ENCODE measurements at places on chromosomes 4 and X.

GRCh38 chr4:104494822-104495559, at the start of gene CXXC4:
TSS of gene CXXC4 (minus strand) at chr4:104494894. CDS start at chr4:104491802, 3,092 bp downstream.
- DNase-seq: peak; percentile 73

- no peak for DNase-seq
Measured at GRCh38 chr4:59704616-59705015, 1495.5 kb upstream of the ADGRL3 start.

GRCh38 chrX:135528254-135528653, 7.8 kb downstream of the INTS6L start:
- no peak for DNase-seq

DNA sequence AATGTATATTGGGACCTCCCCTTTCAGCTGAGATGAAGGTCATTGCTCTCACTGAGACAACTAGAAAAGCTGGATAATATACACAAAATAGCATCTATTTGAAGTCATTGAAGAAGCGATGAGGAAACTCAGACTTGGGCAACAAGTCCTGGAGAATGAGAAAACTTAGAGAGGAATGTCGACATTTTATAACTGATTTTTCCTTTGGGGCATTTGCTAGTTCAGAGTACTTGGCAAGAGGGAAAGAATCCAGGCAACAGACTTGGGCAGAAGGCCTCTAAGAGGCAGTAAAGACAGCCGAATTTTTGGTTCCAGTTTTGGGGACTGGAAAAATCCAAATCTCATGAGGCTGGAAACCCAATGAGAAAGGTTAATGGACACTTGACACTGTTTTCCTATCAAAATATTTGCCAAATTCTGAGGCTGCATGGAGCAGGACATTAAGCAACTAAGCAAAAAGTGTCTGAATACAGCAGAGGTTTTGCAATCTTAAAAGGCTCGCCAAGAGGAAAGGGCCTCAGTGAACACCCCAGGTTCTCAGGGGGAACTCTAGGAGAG, 21.0 kb upstream of the ANXA5 start:
- no peak for DNase-seq

- no peak for DNase-seq
Measured at GRCh38 chr4:152522245-152522644, 13.6 kb downstream of the FBXW7 start.

DNA sequence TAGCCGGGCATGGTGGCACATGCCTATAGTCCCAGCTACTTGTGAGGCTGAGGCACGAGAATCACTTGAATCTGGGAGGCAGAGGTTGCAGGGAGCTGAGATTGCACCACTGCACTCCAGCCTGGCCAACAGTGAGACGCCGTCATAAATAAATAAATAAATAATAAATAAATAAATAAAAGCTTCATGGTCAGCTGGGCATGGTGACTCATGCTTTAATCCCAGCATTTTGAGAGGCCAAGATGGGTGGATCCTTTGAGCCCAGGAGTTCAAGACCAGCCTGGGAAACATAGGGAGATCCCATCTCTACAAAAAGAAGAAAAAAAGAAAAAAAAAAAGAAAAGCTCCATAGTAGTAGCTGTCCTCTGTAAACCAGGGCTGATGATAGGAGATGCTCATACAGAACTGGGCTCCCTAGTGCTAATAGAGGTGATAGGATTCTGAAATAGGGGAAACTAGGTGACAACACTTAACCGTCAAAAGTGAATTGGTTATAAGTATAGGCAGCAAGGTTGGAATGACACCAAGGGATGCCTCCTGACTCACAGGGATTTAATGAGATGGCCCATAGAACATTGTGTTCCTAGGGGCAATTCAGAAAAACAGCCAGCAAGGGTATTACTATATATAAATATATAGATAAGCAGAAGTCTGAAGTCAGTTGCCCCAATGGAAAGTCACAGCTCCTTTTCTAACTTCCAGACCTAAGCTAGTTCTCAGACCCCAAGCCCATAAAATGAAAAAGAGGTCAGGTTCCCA, 41.8 kb upstream of the ARHGEF6 start:
- DNase-seq: no peak

DNA sequence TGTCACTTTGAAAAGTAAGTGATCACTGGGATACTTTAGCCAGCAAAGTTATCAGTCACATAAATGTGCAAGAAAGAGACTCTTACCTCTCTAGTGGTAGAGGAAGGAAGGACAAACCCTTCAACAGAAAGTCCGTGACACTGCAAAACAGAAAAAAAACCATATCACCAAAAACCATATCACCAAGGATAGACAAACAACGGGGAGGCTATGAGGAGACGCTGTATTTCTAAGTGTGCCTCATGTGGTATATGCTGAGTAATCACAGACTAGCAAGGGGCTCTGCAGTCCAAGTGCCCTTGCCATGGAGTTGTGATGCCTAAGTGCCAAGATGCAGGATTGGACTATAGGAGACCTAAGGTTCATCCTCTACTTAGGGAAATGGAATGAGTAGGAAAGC, 11.5 kb upstream of the HDAC8 start:
- no peak for DNase-seq

DNA sequence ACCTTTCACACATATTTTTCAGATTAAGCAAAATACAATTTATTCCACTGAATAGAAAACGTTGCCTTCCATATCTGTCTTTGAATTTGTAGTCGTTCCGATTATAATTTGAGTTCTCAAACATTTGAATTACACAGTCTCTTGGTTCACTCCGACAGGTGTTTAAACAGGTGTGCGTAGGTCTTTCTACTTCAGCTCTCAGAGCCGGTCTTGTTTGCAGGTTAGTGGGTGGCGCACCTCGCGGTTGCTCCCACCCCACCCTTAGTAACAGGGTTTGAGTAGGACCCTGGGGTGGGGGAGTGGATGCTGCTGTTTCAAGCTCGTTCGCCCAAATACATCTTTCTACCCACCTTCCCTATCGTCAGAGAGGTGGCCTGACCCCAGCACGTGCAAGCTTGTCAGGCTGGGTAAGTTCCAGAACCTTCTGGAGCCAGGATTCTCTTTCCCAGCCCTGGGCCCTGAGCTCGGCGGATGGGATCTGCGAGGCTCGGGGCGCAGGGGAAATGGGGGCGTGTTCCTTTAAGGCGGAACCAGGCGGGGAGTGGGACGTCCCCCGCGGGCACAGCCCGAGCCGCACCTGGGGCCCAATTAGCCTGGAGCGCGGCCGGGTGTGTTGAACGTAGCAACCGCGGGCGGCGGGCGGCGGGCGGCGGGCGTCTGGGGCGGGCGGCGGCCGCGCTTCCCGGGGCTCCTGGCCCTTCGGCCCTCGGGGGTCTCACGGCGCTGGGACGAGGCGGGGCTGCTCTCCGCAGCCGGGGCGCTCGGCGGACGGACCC, at the start of gene FAM149A:
Gene FAM149A (plus strand): TSS at position 591 of the 776 bp plus-strand sequence.
- no peak for DNase-seq

DNA sequence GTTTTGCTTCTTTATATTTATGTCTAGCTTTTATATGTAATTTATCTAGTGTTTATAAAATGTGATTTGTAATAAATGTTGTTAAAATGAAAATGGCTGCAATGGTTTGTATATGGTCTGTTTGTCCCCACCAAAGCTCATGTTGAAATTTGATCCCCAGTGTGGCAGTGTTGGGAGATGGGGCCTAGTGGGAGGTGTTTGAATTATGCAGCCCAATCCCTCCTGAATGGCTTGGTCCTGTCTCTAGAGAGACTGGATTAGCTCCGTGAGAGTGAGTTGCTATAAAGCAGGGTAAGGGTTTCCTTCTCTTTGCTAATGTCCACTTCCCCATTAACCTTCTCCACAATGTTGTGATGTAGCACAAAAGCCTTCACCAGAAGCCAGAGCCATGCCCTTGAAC, 30.0 kb upstream of the JADE3 start:
- DNase-seq: no peak
